Esophagus muscularis mucosa (tissue), 4 donors: ENCODE measurements at places on chromosomes 5 and 9. TPM values are rescaled to one million over a fixed set of nuclear protein-coding genes. Genes with fewer than 3 reads are reported as not detected.
A peak's percentile ranks its signal among the peaks of the same experiment; 100 is the strongest.

GRCh38 chr5:128378632-128379031, 159.4 kb downstream of the FBN2 start:
- H3K4me3 ChIP-seq = no peak overlapping the region
- H3K27me3 ChIP-seq = no peaks in the 10 kb centered on the region
- no peak overlapping the region for H3K27ac ChIP-seq
- DNase-seq = no peak

DNA sequence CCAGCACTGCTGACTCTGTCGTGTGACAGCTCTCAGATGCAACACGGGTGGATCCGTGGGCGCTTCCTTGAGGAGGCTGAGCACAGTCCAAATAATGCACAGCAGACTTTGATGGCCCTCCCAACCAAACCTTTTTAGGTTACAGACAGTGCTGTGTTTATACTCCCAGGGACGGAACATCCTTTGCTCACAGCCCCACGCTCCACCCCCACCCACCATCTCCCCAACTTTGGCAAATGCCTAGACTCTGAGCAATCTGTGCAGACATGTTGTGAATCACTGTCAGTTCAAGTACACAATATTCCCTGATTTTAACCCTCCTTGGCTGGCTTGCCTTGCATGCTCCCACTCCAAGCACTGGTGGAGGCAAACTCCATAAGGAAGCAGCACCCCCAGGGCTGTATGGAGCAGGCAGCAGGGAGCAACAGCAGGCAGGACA, 324.6 kb downstream of the MLLT3 start:
- no peak for DNase-seq
- peaks cover 39% of the 10 kb centered on the region for H3K4me1 ChIP-seq
- H3K4me3 ChIP-seq = no peak overlapping the region
- no peaks in the 10 kb centered on the region for H3K36me3 ChIP-seq
- peak overlapping the region; percentile 77 for H3K27ac ChIP-seq

- H3K4me3 ChIP-seq = no peak overlapping the region
- no peaks in the 10 kb centered on the region for H3K36me3 ChIP-seq
- no peak for DNase-seq
- no peak overlapping the region for H3K27ac ChIP-seq
Measured at GRCh38 chr5:144254552-144254951, 83.9 kb downstream of the KCTD16 start.

DNA sequence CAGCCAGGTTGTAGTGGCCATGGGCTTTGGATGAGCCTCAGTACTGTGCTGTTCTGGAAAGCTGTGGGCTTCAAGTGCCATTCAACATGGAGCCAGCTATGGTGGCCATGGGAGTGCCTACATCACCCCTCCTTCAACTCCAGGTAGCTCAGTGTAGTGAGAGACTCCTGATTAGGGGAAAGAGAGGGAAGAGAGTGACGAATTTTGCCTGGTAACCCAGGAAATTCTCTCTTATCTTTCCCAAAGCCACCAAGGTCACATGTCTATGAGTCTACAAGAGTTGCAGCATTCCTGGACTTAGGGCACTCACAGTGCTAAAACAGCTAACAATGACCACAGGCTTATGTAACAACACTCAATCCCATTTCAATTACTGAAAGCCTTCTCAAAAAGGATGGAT, 81.7 kb upstream of the SPTLC1 start:
- no peaks in the 10 kb centered on the region for H3K4me1 ChIP-seq
- H3K27me3 ChIP-seq = no peaks in the 10 kb centered on the region
- DNase-seq = no peak
- no peak overlapping the region for H3K27ac ChIP-seq
- H3K4me3 ChIP-seq = no peak overlapping the region

DNA sequence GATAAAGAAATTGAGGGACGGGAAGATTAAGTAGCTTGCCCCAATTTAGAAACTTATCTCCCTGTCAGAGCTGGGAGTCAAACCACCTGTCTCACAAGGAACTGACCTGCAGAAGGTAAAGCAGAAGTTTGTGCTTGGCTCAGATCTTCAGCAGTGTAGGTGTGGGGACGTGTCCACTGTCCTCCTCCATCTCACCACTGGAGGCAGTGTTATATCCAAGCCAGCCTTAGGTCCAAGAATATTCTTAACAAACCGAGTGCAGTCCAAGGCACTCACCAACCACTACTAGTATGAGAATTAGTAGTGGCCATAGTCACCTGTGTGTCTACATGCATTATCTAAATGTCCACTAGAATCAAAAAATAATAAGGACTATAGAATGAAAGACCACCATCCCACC, 86.3 kb upstream of the IRX1 start:
- no peak for DNase-seq
- H3K27me3 ChIP-seq = no peaks in the 10 kb centered on the region
- H3K4me3 ChIP-seq = no peak overlapping the region
- no peak overlapping the region for H3K27ac ChIP-seq
- no peaks in the 10 kb centered on the region for H3K4me1 ChIP-seq

DNA sequence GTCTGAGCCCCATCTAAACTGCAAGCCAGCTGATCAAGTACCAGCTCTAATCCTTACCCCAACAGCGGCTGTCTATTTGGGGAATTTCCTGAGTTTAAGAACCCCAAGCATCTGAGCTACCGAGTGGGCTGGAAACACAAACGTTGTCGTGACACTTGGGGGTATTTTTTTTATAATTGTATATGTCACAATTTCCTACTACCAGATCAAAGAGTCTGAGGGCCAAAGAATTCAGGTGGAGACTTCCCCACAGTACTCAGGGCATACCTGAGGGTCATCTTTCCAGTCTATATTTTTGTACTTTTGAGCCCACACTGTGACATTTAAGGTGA, 42.8 kb downstream of the PTTG1 start:
- no peak overlapping the region for H3K4me3 ChIP-seq
- no peaks in the 10 kb centered on the region for H3K4me1 ChIP-seq
- no peak overlapping the region for H3K27ac ChIP-seq
- no peaks in the 10 kb centered on the region for H3K27me3 ChIP-seq
- H3K36me3 ChIP-seq = no peaks in the 10 kb centered on the region
- DNase-seq = no peak

DNA sequence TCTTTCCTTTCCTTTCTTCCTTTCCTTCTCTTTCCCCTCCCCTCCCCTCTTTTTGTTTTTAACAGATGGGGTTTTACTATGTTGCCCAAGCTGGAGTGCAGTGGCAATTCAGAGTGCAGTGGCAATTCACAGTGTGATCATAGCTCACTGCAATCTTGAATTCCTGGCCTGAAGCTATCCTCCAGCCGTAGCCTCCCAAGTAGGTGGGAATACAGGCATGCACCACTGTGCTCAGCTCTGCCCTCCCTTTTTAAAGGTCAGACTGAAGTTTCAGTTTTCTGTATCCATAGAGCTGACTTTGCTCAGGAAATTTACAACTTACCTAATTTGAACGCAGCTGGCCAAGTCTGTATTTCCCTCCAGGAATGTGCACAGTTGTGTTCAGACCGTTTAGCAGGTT, 696 bp downstream of the CCL28 start:
- no peak overlapping the region for H3K4me3 ChIP-seq
- H3K27me3 ChIP-seq = no peaks in the 10 kb centered on the region
- peak; percentile 79 for DNase-seq
- no peak overlapping the region for H3K27ac ChIP-seq
- no peaks in the 10 kb centered on the region for H3K36me3 ChIP-seq

GRCh38 chr5:138925090-138925635, 50.0 kb upstream of the LRRTM2 start:
- DNase-seq = no peak
- H3K4me1 ChIP-seq = peaks cover 24% of the 10 kb centered on the region
- H3K27me3 ChIP-seq = no peaks in the 10 kb centered on the region

GRCh38 chr5:177468685-177469628, 4.5 kb downstream of the DBN1 start:
- no peak overlapping the region for H3K4me3 ChIP-seq
- no peak for DNase-seq
- peaks cover 55% of the 10 kb centered on the region for H3K4me1 ChIP-seq
- H3K27ac ChIP-seq = peak overlapping the region; percentile 89
- H3K27me3 ChIP-seq = no peaks in the 10 kb centered on the region

DNA sequence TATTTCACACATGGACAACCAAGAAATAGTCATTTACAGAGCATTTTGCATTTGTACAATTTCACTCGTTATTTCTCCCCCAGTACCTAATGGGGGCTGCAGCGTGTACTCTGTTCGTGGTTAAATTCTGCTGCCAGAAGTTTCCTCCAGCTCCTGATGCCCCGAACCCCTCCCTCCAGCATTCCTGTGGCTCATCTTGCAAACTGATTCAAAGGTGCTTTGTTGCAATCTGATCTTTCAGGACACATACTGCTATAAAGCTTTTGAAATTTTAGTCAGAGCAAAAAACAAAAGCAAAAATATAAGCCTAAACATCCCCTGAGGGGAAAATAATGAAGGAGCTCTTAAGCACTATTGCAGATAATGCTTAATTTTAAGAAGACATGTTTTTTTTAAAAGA, 27.7 kb downstream of the UBLCP1 start:
- no peak overlapping the region for H3K27ac ChIP-seq
- H3K36me3 ChIP-seq = no peaks in the 10 kb centered on the region
- no peaks in the 10 kb centered on the region for H3K27me3 ChIP-seq

- H3K4me3 ChIP-seq = no peak overlapping the region
- H3K4me1 ChIP-seq = no peaks in the 10 kb centered on the region
- H3K27ac ChIP-seq = no peak overlapping the region
- DNase-seq = no peak
- H3K36me3 ChIP-seq = no peaks in the 10 kb centered on the region
- H3K27me3 ChIP-seq = no peaks in the 10 kb centered on the region
Measured at GRCh38 chr9:15104826-15105420, 194.7 kb upstream of the FREM1 start.

DNA sequence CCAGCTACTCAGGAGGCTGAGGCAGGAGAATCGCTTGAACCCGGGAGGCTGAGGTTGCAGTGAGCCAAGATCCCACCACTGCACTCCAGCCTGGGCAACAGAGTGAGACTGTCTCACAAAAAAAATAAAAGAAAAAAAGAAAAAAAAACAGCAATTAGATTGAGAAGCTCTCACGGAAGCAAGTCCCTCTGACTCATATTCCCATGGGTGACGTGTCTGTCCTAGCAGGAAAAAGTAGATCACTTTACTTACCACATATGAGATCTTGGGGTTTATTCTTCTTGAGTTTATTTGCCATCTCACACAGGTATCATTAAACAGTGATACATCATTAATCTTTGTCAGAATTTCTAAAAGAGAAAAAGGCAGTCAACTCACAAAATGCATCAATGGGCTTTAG, 62.6 kb downstream of the SUSD1 start:
- no peaks in the 10 kb centered on the region for H3K27me3 ChIP-seq
- no peak overlapping the region for H3K4me3 ChIP-seq
- no peak overlapping the region for H3K27ac ChIP-seq
- DNase-seq = no peak

DNA sequence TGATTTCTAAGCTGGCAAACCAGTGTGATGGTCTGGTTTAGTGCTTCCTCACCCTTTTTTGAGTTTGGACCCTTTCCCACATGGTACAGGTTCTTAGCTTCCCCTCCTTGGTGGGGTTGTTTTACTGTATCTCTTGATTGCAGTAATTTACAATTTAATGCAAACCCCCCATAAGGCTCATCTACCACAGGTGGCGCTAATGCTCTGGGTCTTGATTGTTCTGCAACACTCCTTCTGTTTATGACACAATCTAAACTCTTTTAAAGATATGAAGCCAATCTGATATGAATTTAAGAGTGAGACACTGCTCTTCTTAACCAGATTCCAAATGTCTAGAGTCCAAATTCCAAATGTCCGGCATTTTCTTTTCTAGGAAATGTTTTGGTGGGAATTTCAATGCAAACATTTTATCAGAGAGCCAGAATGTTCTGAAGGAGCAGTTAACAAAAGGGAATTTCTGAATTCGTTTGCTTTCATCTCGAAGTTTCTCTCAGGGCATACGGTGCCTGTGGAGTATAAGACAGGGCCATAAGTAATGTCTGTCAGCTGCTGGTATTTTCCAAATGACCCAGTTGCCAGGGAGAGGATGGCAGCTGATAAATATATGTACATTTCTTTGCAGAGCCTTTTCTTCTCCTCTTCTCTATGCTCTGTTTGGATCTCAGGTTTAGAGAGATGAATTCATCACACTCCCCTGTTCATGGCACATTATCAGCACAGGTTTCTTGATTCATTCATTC, 246.8 kb downstream of the ARHGAP26 start:
- DNase-seq = no peak
- H3K4me1 ChIP-seq = peaks cover 7% of the 10 kb centered on the region
- H3K27me3 ChIP-seq = no peaks in the 10 kb centered on the region
- H3K27ac ChIP-seq = no peak overlapping the region
- peaks cover 18% of the 10 kb centered on the region for H3K36me3 ChIP-seq

DNA sequence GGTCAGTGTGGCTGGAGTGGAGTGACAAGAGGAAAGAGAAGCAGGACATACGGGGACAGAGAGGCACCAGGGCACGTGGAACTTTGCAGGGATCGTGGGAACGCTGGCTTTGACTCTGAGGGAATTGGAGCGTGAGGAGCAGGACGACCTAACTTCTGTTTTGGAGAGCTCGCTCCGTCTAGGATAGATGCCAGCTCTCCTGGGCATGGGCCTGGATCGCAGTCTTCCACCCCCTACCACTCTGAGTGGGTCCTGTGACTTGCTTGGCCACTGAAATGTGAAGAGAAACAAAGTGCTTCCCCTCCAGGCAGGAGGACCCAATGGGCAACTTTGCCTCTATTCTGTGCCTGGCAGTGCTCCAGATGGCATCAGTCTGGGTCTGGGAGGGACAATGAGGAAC, 8.7 kb upstream of the SH3PXD2B start:
- no peak overlapping the region for H3K4me3 ChIP-seq
- no peak for DNase-seq
- no peaks in the 10 kb centered on the region for H3K4me1 ChIP-seq
- no peaks in the 10 kb centered on the region for H3K36me3 ChIP-seq
- H3K27me3 ChIP-seq = no peaks in the 10 kb centered on the region

DNA sequence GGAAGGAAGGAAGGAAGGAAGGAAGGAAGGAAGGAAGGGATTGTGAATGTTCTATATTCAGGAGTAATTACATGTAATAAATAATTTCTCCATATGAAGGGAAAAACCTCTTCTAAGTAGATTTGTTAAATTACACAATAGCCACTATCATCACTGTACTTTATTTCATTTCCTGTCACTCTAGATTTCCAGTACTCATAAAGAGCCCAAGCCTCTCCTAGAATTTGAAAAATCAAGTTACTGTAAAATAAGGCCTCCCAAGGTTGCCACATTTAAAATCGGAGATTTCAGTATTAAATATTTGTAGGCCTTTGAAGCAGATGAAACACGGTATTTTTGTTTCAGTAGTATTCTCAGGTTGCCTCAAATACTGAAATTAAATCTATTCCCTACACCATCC, 499.0 kb downstream of the CDH10 start:
- no peaks in the 10 kb centered on the region for H3K36me3 ChIP-seq
- DNase-seq = no peak
- no peaks in the 10 kb centered on the region for H3K4me1 ChIP-seq
- H3K27ac ChIP-seq = no peak overlapping the region
- H3K27me3 ChIP-seq = no peaks in the 10 kb centered on the region

- no peaks in the 10 kb centered on the region for H3K36me3 ChIP-seq
- no peaks in the 10 kb centered on the region for H3K27me3 ChIP-seq
- no peak for DNase-seq
- no peaks in the 10 kb centered on the region for H3K4me1 ChIP-seq
Measured at GRCh38 chr5:17127743-17128231, 89.6 kb upstream of the BASP1 start.

GRCh38 chr5:96128204-96128864, 166.7 kb upstream of the ELL2 start:
- no peak overlapping the region for H3K4me3 ChIP-seq
- DNase-seq = no peak
- no peaks in the 10 kb centered on the region for H3K4me1 ChIP-seq
- no peaks in the 10 kb centered on the region for H3K27me3 ChIP-seq
- H3K36me3 ChIP-seq = no peaks in the 10 kb centered on the region
- H3K27ac ChIP-seq = no peak overlapping the region

Gene IFNE
- not detected for total RNA-seq

Gene SEMA6A
- total RNA-seq = 20.9 TPM

GRCh38 chr5:131297886-131298285, 34.0 kb downstream of the CDC42SE2 start:
- peaks cover 1% of the 10 kb centered on the region for H3K4me1 ChIP-seq
- no peak overlapping the region for H3K27ac ChIP-seq
- no peak for DNase-seq
- no peaks in the 10 kb centered on the region for H3K36me3 ChIP-seq
